ENCODE measurements at places on chromosomes 2 and 18.

DNA sequence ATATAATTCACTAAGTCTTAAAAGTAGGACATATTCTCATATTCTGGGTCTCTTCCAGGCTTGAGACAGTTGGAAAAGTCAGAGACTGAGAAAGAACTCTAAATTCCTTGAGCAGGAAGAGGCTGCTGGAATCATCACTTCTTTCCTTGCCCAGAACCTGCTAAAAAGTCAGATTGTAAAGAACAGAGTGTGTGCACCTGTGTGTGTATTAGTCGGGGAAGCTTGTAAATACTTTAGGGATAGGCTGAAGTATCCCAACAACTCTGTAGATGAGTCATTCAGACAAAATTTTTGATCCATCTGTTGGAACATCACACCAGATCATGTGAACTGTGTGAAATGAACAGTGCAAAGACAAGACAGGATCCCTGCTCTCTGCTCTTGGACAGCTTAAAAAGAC lies 16.1 kb downstream of the GAREM1 start:
- DNase-seq: no peak

- no peak for DNase-seq
These were observed 10.4 kb downstream of the IL36A start for GRCh38 chr2:113015655-113016054.

GRCh38 chr2:224030786-224031185 lies 8.3 kb downstream of the SERPINE2 start:
- DNase-seq: no peak

DNA sequence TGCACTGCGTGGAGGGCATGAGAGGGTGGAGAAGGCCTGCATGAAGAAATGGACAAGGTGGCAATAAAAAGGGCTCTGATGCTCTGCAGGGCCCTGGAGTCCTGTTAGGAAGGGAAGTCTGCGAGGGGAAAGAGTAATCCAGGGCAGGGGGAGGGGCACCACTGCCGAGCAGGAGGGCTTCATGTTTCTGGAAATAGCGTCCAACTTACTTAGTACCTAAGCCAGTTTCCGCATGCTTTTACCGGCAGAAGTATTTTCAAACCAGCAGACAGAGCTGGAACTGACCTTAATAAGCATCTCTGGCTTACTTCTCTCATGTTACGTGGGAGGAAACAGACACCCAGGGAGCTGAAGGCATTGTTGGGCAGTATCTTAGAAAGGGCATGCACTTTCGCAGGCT lies 156.7 kb downstream of the GALNT14 start:
- no peak for DNase-seq

GRCh38 chr2:96150791-96151594 lies 5.8 kb upstream of the DUSP2 start:
- no peak for DNase-seq

DNA sequence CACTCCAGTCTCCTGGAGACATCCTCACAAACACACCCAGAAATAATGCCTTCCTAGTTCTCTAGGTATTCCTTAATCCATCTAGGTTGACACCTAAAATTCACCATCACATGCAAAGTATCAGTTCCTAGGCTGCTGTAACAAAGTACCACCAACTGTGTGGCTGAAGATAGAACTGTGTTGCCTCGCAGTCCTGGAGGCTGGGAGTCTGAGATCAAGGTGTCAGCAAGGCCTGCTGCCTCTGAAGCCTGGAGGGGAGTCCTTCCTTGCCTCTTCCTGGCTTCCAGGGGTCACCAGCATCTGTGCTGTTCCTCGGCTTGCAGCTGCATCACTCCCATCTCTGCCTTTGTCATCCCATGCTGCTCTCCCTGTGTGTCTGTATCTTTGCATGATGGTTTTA lies 36.3 kb upstream of the TMEM131 start:
- no peak for DNase-seq

DNA sequence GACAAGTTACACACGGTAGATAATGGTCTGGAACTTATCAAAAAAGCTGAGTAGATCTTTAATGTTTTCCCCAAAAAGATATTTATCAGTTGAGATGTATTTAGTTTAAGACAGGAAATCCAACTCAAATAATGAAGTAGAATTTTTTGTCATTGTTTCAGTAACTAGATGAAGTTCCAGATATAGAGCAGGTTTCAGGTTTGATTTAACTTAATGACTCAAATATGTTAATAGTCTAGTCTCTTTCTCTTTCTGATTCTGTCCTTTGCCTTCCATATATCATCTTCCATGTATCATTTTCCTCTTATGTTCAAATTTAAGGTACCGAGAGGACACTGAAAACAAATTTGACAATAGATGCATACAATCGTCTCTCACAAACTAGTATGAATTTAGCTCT lies 23.6 kb upstream of the DOCK10 start:
- no peak for DNase-seq

DNA sequence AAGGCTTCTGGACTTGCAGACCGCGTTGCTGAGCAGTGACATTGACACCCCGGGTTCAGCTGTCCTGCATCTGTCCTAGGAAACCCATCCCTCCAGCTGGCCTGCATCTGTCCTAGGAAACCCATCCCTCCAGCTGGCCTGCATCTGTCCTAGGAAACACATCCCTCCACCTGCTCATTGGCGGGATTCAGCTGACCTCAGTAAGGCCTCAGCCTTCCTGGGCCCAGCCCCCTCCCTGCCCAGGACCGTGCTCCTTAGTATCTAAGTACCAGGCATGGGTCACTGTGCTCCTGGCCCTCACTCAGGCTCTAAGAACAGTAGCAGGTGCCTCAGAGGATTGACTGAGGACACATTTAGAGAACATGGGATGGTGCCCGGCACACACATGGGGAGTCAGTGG lies 1.2 kb downstream of the MLPH start:
- DNase-seq: no peak

DNA sequence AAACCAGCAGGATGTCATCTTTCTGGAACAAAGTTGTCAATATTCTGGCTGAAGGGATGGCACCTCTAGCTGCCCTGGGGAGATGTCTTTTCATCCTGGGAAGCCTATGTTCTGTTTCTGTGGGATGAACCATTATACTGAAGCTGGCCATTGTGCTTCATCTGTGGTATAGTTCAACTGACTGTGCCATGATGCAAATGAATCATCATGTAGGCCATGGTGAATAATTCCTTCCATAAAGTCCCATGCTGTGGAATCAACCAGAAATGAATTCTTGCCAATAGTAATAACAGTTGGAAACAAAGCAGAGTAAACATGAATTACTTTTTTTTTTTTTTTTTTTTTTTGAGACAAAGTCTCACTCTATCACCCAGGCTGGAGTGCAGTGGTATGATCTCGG lies 64.1 kb upstream of the CNGA3 start:
- DNase-seq: no peak

DNA sequence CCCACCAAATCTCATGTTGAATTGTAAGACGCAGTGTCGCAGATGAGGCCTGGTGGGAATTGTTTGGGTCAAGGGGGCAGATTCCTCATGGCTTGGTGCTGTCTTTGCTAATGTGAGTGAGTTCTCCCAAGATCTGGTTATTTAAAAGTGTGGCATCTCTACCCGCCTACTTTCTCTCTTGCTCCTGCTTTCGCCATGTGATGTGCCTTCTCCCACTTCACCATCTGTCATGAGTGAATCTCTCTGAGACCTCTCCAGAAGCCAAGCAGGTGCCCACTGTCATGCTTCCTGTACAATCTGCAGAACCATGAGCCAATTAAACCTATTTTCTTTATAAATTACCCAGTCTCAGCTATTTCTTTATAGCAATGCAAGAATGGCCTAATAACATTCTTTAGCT lies 246.6 kb upstream of the CDH20 start:
- DNase-seq: no peak

- no peak for DNase-seq
These were observed 386.3 kb upstream of the MYT1L start for GRCh38 chr2:2717406-2717805.

GRCh38 chr2:70469961-70470360 lies 83.7 kb downstream of the TGFA start:
- no peak for DNase-seq

GRCh38 chr2:233384811-233385488 lies 30.7 kb downstream of the DGKD start:
- no peak for DNase-seq

GRCh38 chr18:5434425-5434824 lies 109.4 kb downstream of the EPB41L3 start:
- no peak for DNase-seq

DNA sequence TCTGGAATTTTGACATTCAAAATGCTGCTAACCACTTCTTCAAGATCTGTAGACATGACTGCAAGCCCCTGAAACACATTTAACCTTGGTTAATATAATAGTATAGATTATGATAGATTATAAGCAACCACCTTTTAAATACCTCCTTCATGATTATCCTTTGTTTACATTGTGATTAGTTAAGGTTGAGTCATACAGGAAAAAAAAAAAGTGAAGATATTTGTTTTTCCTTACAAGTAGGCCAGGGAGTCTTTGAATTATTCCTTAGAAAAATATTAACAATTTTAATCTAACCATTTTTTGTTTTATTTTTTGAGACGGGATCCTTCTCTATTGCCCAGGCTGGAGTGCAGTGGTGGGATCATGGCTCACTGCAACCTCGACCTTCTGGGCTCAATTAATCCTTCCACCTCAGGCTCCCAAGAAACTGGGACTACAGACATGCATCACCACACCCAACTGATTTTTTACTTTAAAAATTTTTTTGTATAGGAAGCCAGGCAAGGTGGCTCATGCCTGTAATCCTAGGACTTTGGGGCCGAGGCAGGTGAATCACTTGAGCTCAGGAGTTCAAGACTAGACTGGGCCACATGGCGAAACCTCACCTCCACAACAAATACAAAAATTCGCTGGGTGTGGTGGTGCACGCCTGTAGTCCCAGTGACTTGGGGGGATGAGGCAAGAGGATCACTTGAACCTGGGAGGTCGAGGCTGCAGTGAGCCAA lies 99.4 kb downstream of the SLC39A10 start:
- no peak for DNase-seq

- DNase-seq: no peak
These were observed 141.4 kb downstream of the MBP start for GRCh38 chr18:76991021-76991688.

DNA sequence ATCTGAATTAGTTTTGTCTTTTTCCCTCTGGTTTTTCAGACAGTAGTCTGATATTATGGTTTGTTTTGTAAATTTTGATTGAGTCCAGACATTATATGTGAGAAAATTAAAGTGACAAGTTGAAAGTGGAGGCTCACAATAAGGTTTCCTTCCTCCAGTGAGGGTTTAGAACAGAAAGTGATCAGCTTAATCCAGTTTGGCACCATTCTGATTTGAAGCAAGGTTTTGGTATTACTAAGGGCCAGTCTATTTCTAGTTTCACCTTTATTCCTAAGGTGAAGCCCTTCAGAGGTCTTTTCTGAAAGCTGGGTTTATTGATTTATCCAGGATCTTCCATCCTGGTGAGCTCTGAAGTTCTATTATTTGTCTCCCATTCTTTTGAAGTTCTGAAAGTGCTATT lies 68.7 kb downstream of the CDC42EP3 start:
- DNase-seq: no peak

DNA sequence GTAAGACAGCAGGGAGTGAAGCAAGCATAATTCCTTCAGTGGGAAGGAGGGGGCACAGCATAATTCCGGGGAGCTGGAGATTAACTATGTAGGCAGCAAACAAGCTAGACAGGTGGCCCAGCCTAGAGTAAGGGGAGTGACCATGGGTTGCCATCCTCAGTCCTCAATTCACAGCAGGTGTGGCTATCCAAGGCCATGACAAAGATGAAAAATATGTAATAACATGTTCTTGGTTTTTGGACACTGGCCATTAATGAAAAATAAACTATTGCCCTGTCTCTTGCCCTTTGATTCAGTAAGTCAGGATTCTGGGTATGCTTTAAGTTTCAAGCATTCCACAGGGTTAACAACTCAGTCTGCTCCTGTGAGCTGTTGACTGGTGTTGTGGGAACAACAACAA lies 65.0 kb downstream of the CYP1B1 start:
- no peak for DNase-seq

DNA sequence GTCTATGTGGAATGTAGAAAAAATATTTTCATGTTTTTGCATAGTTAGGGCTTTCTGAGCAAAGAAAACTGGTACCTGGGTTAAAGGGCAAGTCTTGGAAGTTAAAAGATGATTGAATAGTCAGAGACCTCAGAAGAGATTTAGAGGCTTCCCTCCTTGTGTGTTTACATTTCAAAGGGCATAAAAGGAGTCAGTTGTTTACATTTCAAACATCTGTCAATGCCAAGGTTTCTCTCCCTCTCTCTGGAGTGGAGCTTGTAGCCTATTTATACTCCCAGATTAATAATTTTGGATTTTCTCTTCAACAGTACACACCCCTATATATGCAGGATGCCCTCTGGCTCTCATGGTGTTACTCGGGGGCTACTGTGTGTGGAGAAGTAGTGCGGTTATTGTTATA lies 8.6 kb downstream of the M1AP start:
- no peak for DNase-seq

DNA sequence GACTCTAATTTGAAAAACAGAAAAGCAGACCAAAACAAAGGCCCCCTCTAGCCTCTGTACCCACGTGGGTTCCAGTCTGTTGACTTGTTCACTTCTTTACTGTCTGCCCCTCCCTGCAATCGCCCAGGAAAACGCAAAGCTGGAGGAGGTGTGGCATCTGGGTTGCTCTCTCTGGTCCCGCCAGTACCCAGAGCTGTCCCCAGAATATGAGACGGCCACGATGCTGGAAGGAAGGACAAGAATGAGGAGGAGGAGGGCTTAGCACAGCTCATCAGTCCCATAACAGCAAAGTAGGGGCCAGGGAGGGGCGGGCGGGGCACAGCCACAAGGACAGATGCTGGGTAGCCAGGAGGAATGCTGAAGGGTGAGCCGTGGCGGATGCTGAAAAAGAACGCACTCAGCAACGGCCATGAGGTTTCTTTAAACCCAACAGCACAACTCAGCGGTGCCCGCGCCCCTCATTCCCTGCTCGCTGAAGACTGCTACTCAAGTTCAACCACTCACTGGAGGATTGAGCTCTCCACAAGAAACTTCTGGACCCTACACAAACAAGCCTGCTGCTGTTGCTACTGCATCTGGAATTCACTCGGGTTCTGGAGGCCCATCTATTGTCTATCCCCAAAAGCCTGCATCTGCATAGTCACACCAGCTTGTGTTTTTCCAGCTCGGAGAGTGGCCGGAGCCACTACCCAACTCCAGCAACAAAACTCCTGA lies 187.7 kb downstream of the HDAC4 start:
- DNase-seq: no peak

DNA sequence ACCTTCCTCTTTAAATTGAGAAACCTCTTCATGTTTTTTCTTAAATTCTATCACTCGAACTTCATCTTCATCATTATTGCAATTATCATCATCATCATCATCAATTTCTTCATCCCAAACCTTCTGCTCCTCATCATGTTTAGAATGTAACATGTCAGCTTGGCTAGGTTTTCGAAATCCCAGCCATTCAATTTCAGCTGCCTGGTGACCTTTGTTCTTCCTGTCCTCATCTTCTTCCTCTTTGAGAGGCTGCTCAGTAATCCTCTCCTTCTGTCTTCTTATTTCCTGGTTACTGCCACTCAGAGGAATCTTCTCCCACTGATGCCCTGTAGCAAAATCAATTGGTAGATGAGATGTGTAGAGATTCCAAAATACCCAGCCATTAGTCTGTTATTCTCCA lies 4.2 kb downstream of the ERMN start:
- no peak for DNase-seq

GRCh38 chr2:233822781-233823730 lies 31.3 kb downstream of the HJURP start:
- no peak for DNase-seq

GRCh38 chr18:37662099-37662498 lies 96.5 kb upstream of the CELF4 start:
- DNase-seq: no peak

Data from AG09319 (cell line).